ENCODE measurements at places on chromosomes 11 and 22.
A peak's percentile ranks its signal among the peaks of the same experiment; 100 is the strongest.

GRCh38 chr11:76661306-76661751 lies 9.2 kb downstream of the LRRC32 start:
- no peak for DNase-seq

- no peak for DNase-seq
Observed at GRCh38 chr22:30968015-30968923, at the start of gene MORC2. Gene MORC2 (minus strand): TSS chr22:30968774. CDS start chr22:30967889, 885 bp downstream.

GRCh38 chr11:47899801-47900200 lies 51.7 kb upstream of the NUP160 start:
- no peak for DNase-seq

DNA sequence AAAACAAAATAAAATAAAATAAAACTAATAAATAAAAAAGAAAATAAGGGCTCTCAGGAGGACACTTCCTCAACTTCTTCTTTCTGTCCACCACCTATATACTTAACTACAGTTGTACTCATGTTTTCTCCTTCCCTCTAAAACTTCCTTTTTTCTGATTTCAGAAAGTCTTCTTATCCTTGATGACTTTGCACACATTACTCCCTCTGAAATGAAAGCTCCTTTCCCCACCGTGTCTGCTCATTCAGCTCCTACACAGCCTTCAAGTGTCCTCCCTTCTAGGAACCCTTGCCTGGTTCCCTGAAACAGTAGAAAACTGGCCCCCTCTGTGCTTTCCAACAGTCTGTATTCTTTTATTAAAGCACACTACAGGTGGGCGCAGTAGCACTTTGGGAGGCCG lies 18.3 kb upstream of the DDX17 start:
- DNase-seq: no peak

DNA sequence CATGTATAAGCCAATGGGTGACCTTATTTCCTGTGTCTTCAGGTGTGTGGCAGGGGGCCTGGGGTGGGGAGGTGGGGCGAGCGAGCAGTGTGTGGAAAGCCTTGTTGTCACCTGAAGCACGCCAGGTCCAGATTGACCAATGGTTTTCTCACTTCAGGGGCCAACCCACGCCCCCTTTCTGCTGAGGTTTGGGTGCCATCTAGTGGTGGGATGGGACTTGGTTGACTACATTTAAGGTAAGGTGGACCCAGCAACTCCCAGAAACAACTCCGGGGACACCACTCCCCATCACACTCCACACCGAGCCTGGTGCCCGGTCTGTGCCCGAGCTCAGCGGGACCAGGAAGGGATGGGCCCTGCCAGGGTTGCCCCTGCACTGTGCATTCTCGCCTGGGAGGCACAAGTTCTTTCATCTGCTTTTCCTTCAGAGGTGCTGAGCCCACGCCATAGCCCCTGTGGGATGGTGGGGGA lies 40.0 kb downstream of the TPCN2 start:
- no peak for DNase-seq

DNA sequence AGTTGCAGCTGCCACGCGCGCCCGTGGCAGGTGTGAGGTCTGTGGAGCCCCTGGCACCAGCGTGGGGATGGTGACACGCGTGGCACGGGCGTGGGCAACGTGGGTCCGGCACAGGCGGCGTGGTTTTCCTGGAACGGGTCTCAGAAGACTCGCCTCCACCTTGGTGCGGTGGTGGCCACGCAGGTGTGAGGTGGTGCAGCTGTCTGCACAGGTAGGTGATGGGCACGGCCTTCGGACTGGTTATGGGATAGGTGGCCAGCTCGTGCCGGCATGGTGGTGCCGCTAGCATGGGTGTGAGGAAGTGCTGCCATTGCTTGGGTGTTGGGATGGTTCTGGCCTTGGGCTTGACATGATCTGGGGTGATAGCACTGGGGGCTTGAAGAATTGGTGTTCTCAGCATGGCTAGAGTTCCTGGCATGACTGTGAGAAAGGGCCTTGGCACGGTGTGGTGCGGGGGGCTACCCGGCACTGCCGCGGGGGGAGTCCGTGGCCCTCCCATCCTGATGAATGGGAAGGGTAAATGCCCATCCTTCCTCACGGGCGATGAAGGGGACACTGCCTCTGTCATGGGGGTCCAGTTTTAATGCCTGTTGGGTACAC lies 531 bp downstream of the DAGLA start:
- no peak for DNase-seq

DNA sequence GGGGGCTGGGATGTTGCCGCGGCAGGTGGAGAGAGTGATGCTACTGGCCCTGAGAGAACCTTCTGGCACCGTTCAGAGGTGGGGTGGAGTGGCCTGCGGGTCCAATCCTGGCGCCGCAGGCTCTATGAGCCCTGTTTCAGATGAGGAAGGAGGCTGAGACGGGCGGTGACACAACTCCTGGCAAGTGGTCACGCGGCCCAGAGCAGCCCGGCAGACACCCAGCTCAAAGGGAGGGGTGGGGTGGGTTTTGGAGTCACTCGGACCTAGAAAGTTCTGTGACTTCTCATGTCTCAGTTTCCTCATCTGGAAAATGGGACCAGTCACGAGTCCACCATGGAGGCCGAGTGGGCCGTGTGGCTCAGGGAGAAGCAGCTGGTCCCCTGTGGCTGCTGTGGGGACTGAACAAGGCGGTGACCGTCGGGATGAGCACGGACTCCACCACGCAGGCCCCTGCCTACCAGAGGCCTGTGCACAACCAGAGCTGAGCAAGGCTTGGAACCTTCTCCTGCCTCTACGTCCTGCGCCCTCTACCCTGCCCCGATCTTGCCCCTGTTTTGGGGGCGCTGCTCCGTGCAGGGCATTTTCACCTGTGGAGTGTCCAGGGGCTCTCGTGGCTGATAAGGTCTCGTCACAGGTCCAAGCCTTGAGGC lies 3.7 kb downstream of the TSPO start:
- DNase-seq: no peak

GRCh38 chr11:28350216-28350615 lies 242.0 kb downstream of the METTL15 start:
- no peak for DNase-seq

DNA sequence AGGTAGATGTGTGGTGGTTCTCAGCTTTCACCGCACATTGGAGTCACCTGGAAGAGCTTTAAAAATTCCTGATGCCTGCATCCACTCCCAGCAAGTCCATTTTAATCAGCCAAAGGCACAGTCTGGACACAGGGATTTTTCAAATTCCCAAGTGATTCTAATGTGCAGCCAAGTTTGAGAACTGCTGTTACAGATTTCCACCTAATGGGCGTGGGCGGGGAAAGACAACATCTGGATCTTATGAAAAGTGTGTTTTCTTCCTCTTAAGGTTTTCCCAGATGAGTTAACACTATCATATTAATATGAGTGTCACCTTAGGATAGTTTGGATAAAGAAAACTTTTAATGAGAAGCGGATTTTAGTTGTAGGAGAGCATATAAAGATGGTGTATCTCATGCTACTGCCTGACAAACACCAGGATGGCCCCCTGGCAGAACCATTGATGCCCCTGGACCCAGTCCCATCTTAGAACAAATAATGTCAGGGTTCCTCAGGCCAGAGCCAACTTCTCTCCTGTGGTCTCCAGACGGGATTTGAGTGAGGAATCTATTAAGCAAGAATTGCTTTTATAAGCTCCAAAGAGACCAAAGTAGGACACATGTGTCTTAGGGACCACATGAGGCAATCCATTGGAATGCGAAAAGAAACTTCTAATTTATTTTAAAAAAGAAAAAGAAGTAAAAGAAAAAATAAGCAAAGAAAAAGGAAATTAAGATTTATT lies 31.9 kb downstream of the POU2AF1 start:
- no peak for DNase-seq

DNA sequence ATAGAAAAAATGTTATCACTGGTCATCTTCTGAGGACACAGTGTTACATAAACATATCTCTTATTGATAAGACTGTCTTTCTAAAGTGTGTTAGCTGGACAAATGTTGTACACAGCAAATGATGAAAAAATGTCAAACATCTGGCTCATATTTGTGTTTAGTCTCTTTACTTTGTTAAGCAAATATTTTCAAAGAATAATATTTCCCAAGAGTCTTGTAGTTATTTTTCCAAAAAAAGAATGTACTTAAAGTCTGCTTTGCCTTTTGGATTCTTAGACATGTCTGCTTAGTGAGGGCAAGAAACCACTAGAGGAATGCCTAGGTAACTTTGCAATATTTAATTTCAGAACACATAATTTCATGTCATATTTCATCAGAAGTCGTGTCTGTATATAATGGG lies 23.9 kb upstream of the CCDC179 start:
- no peak for DNase-seq

GRCh38 chr11:1071571-1072115 lies 3.0 kb upstream of the MUC2 start:
- no peak for DNase-seq

GRCh38 chr11:66146074-66146473 lies 76.0 kb downstream of the PACS1 start:
- no peak for DNase-seq

- DNase-seq: no peak
Observed at GRCh38 chr22:24553597-24554312, 1.2 kb downstream of the GUCD1 start.

DNA sequence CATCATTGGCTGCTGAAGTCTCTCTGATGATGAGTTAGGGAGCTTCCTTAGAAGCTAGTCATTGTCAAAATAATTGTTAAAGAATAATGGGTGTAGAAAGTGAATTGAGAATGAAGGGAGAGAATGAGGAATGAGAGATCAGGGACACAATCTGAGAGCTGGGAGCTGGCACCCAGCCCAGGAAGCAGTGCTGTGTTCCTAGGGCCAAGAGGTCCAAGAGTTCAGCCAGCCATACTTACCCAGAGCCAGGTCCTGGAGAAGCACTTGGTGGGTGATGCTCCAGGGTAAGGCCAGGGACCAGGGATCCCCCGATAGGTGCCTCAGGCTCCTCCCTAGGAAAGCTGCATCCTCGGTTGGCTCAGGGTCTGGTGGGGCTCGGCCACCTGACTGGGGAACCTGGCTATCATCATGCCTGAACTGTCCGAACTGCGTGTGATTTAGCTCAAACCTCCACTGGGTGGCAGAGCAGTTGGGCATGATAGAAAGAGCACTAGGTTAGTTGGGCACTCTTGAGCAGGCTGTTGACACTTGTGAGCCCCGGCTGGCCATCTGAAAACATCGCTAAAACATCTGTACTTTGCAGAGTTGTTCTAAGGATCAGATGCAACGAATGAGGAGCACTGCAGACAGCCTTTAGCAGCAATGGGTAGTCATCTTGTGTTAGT lies 123.9 kb upstream of the NCAM1 start:
- no peak for DNase-seq

GRCh38 chr22:20434264-20434751 lies 3.3 kb downstream of the SCARF2 start:
- no peak for DNase-seq

GRCh38 chr11:84902445-84902844 lies 724.7 kb downstream of the DLG2 start:
- DNase-seq: no peak

- no peak for DNase-seq
Observed at GRCh38 chr11:128214263-128214662, 373.1 kb downstream of the ETS1 start.

DNA sequence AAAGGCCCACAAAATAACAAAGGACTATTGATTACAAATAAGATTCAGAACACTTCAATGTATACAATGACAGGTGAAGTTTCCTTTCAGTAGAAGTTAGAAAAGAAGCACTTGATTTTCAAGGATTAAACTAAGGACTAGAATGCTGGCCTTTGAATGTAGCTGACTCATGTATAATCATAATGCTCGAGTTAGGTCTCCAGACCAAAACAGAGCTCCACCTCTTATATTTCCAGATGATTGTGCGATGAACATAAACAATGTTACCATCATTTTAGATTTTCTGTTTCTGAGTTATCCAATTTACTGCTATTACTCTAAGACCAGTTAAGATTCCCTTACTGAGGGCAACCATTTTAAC lies 40.4 kb upstream of the RAPSN start:
- no peak for DNase-seq

- no peak for DNase-seq
Observed at GRCh38 chr22:28647216-28647615, 32.4 kb downstream of the TTC28 start.

- DNase-seq: peak; percentile 86
Observed at GRCh38 chr11:36149538-36150242, 139.5 kb downstream of the COMMD9 start.

DNA sequence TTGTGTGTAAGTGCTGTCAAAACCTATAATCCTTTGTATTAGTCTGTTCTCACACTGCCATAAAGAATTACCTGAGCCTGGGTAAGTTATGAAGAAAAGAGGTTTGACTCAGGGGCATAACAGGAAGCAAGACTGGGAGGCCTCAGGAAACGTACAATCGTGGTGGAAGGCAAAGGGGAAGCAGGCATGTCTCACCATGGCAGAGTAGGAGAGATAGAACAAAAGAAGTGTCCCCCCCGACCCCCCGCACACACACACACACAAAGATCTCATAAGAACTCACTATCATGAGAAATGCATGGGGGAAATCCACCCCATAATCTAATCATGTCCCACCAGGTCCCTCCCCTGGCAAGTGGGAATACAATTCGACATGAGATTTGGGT lies 2.3 kb upstream of the USP28 start:
- DNase-seq: no peak

- DNase-seq: no peak
Observed at GRCh38 chr11:66218036-66218435, 50.4 kb upstream of the RAB1B start.

DNA sequence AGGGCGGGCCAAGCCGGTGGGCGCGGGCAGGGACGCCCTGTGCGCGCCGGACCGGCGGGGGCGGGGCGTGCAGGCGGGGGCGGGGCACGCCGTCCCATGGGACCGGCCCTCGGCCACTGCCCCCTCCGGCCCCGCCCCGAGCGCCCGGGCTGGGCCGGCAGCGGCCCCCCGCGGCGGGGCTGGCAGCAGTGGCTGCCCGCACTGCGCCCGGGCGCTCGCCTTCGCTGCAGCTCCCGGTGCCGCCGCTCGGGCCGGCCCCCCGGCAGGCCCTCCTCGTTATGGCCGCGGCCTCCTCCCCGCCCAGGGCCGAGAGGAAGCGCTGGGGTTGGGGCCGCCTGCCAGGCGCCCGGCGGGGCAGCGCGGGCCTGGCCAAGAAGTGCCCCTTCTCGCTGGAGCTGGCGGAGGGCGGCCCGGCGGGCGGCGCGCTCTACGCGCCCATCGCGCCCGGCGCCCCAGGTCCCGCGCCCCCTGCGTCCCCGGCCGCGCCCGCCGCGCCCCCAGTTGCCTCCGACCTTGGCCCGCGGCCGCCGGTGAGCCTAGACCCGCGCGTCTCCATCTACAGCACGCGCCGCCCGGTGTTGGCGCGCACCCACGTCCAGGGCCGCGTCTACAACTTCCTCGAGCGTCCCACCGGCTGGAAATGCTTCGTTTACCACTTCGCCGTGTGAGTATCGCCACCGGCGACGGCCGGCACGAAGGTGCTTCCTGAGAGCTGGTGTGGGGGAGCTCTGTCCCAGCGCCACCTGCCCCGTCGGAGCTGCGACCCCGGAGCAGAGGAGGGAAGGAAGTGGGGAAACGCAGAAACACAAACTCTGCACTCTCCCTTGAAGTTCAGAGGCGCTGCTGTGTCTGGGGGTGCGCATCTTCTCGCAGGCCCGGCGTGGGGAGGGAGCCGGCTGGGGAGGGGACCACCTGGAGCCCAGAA lies at the start of gene KCNQ1:
KCNQ1 (plus strand) TSS at position 188 of the 925 bp plus-strand sequence; CDS start at position 279, 91 bp downstream.
- DNase-seq: no peak

GRCh38 chr22:29737251-29738117 lies 17.7 kb downstream of the CABP7 start:
- DNase-seq: no peak

DNA sequence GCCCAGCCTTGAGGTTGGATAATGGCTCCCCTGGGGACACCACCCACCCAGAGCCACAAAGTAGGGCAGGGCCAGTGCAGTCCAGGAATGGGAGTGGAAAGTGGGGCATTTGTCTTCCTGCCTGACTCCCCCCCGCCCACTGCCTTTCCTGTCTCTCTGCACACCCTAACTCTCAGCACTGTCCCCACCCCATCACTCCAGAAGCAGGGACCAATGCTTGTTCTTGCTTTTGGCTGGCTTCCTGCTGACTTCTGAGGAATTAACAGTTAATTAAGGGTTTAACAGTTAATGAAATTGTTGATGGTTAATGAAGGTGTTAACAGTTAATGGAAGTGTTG lies 4.7 kb downstream of the PITPNM1 start:
- no peak for DNase-seq

Measured in AG09309 (cell line).